Stimulated activated CD8-positive, alpha-beta memory T cell treated with anti-CD3 and anti-CD28 coated beads, Interleukin-4, amount 100 ng/mL, for 1 hour (primary cell): ENCODE measurements at places on chromosomes 7 and 10.
A peak's percentile ranks its signal among the peaks of the same experiment; 100 is the strongest.

GRCh38 chr10:5648494-5649457 is 17.6 kb downstream of the ASB13 start:
- DNase-seq: no peak

DNA sequence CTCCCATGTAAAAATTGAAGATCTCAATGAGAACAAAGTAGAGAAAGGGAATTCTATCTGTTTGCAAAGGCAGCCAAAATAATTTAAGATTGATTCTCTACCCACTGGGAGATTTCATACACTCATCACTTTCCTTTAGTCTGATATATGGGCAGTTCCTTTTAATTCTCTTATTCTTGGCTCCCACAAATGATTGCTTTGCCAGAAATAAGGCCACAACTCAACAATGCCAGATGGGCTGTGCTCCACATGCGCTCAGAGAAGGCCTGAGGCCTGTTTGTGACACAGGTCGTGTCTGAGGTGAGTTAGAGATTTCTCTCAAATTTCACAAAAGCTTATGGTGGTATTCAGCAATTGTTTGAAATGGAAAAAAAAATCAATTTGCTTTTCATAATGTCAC is 501.9 kb upstream of the SEMA3D start:
- DNase-seq: no peak

GRCh38 chr10:20221356-20221755 is 405.1 kb downstream of the PLXDC2 start:
- no peak for DNase-seq

DNA sequence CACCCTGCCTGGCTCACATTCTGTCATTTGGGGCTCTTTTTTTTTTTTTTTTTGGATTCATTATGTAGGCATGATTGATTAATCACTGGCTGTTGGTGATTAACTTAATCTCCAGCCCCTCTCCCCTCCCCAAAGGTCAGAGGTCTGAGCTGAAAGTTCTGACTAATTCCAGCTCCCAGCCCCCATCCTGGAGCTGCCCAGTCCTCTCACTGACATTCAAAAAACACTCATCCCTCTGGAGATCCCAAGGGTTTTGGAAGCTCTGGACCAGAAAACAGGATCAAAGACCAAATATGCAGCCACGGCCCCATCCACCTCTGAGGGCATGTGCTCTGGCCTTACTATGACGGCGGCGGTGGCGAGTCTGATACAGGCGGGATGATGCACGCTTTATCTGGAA is 53.8 kb downstream of the RBM17 start:
- DNase-seq: no peak

DNA sequence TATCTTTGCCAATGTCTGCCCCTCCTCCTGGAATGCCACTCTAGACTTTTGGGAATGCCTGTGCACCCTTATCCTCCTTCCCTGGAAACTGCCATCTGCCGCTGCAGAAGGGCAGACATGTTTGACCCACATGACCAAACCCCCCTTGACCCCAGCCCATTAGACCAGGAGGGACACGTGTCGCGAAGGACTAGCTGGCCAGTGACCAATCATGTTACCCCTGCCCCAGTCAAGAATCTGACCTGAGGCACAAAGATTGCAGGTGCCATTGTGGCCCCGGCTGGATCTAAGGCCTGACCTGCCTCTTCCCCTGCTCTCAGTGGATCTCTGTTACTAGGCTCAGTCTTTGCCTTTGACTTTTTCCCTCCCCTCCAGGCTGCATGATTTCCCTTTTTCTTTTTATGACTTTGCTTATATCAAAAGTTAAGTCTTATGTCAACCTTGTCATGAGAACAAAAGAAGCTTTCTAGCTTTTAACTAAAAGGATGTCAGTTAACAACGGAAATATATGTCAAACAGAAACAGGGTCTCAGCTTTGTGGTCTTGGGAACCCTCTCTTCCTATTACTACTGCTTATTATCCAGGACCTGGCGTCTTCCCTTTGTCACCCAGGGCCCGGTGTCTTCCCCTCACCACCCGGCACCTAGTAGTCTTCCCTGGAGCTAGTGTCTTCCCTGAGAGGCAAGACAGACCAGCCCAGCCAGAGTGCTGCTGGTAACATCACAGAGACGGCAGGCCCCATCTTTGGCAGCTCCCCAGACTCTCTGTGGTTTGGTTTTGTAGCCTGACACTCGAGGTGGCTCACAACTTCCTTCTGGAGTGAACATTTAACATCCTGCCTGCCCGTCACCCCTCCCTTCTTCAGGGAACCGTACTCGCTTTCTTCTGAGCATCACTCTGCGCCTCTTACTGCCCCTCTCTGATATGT is 24.4 kb upstream of the PPIF start:
- DNase-seq: peak; percentile 62
